SW 1271 (cell line): ENCODE measurements at places on chromosomes 5 and 9.
A peak's percentile ranks its signal among the peaks of the same experiment; 100 is the strongest.

DNA sequence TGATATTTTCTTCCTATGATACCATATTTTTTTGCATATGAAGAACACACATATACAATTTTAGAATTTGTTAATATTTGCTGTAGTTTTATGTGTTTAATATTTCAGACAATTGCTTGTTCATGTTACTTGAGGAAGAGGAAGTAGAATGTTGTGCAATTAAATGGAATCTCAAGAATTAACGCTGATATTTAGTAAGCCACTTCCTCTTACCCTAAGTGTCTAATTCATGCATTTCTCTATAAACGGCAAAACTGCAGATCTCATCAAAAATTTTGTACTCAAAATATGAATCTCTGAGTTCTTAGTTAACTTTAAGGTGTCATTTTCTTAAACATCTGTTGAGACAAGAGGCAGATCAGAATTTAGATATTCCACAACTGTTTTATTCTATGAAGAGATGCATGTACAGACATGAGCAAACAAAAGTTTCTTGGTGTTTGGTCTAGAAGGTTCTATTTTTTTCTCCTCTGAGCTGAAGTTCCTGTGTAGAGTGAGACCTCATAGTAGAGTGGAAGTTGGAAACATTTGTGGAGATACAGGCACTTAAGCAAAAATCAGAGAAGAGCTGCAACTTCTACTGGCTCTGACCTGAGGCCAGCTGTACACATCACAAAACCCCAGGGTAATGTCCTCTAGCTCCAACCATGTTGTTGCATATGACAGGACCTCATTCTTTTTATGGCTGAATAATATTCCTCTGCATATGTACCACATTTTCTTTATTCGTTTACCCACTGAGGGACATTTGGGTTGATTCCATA, 16.6 kb upstream of the TGFBI start:
- peak; percentile 76 for DNase-seq

GRCh38 chr9:21121595-21122251, 19.9 kb downstream of the IFNW1 start:
- DNase-seq, result no peak

DNA sequence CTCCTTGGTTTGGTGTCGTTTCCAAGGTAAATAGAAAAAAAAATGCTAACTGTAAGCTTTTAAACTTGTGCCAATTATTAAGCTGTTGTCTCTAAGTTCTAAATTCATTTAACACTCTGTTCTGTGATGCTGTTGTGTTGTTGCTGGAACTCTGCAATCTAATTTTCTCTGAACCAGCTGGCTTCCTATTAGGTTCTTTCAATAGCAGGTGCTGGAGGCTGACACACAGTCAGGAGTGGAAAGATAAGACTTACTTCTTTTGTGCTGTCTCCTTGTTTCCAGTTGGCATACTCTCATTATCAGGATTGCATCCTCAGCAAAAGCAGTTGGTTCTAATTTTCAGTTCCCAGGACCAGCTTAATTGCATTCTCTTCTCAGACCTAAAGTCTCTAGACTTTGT, 1252.6 kb upstream of the NUDT12 start:
- DNase-seq, result no peak

GRCh38 chr5:172361566-172362238, 78.1 kb upstream of the UBTD2 start:
- DNase-seq, result peak; percentile 76

DNA sequence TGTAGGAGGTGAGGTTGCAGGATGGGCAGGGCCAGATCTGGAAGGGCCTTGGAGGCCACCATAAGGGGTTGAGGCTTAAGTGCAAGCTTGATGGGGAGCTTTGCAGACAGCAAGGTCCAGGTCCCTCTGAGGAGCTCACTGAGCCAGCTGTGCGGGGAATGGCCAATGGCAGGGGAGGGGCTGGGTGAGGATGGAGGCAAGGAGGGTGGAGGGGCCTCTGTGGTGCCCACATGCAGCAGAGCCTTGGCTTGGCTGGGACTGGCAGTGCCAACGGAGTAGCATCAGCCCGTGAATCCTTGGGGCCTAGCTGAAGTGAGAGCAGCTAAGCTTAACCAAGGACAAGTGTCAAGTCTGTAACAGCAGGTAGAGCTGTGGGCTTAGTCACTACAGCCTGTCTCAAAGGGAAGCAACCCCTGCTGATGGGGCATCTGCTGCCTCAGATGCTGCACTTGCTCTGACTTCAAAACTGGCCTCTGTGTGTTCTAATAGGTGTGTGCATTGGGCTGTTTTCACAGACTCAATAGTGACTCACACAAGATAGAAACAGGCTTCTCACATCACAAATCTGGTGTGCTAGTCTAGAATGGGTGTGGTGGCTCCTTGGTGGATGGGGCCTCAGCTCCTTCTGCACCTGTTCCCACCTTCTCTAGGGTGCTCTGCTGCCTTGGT, 16.3 kb downstream of the GALNT12 start:
- DNase-seq, result no peak

DNA sequence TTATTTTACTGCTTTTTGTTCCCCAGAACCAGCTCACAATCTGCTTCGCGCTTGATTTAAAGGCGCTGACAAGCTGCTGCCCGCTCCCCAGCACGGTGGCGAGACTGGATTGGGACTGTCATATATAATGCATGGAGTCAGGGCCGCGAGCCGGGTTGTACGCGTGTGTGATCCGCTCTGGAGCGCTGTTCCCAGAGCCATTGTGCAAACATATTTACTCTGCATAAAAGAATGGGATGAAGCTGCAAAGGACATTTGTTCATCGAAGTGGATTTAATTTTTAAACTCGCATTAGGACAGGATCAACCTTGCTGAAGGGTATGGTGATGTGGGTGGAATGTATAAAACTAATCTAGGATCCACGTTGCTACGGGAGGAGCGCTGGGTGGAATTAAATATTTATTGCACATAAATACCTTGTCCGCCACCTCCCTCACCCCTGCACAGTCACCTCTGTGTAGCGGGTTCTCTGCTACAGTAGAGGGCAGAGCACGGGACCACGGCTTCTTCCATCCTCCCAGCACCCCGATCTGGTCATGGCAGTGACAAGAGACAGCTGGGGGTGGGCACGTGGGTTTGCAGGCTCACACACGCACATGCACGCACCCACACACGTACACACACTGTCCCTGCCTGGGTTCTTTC, 18.1 kb upstream of the FCN1 start:
- DNase-seq, result no peak

DNA sequence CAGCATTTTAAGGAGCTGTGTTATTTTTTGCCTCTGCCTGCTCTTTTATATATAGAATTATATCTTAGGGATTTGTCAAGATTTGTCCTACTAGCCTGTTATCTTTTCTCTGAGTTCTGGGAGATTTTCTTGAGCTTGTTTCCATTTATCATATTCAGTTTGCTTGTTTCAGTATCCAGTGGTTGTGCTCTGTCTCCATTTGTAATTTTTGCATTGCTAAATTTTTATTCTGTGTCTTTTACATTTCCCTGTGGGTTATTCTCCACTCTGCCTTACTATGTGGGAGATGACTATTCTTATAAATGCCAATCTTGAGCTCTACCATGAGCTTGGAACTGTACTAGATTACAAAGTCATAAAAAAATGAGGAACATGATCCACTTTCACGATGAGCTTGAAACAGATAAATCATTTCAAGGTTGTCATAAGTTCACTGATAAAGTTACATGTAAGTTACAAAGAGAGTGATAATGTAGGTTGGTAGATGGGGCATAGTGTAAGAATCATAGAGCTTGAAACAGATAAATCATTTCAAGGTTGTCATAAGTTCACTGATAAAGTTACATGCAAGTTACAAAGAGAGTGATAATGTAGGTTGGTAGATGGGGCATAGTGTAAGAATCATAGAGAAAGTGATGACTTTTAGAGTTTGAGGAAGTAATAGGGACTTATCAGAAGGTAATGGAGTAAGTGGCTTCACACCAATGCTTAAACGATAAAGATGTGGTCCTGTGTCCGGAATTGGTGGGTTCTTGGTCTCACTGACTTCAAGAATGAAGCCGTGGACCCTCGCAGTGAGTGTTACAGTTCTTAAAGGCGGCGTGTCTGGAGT, 287.3 kb downstream of the ADGRV1 start:
- DNase-seq, result no peak

- DNase-seq, result no peak
Measured at GRCh38 chr5:31855134-31856040, 216.5 kb downstream of the PDZD2 start.

DNA sequence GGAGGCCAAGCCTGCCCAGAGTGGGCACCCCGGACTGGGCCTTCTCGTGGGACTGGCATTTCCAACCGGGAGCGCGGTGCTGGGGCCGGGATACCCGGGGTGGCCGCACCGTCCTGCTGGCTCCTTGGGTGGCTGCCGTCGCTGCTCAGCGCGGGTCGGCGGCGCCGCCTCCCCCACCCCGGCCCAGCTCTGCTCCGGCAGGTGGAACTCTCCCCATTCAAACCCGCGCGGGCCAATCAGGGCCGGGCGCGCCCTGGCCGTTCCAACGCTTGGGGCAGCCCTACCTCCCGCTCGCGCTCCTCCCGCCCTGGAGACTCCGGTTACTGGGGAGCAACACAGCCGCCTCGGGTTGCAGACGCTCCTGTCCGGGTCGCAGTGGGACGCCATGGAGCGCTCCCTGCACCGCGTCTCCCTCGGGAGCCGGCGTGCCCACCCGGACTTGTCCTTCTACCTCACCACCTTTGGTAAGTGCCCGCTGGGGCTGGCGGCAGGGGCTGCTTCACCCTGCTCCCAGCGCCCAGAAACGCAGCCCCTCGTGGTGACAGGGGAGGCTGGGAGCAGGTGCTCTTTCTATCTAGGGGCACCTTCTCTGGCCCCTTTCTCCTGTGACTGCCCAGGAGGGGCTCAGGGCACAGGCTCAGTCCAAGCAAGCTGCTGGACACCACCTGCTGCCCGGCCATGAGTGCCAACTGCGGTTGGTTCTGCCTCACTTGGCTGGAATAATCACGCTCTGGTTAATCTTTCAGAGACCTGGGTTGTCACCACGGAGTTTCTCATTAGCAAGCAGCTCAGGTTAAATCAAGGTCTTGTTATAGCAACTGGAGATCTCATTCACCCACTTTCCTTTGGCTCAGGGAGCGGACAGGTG, at the start of gene RGS3:
Gene RGS3 (plus strand): TSS at position 310 of the 868 bp plus-strand sequence. CDS start 76 bp downstream, at position 386.
- no peak for DNase-seq

DNA sequence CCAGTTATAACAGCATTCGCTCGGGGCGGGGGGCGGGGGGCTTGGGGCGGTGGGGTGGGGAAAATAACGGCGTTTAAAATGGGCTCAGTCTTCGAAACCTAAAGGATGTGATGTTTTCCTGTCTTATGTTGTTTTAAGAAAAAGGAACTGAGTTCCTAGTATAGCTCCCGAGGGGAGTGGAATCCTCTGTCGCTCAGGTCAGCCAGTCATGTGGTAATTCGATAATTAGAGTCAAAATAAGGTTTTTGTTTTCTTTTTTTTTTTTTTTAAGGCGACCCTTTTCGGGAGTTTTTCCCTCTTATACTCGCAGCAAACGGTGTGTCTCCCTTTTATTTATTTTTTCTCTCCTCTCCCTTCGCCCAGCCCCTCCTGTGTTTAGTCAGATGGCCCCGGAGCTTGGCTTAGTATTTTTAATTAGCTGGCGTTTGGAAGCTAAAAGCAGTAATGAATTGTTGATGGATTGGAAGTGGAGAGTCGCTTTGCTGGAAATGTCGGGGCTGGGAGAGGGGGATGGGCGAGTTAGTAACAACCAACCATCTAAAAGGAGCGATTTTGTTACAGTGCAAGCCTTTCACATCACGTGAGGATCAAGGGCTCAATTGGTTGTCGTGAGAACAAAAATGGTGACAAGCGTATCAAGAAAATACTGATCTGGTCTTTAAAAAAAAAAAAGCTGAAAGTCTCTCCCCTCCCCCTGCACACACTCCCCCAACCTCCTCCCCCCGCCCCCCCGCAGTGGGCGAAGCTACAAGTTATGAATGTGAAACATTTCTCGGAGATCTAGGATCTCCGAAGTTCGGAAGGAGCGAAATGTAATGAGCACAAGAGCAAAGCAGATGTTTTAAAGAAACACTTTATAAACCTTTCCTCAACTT, 714 bp upstream of the ZNF608 start:
- no peak for DNase-seq

GRCh38 chr5:124664287-124664686, 82.2 kb downstream of the ZNF608 start:
- no peak for DNase-seq

GRCh38 chr5:138163721-138164120, 14.7 kb downstream of the BRD8 start:
- no peak for DNase-seq

DNA sequence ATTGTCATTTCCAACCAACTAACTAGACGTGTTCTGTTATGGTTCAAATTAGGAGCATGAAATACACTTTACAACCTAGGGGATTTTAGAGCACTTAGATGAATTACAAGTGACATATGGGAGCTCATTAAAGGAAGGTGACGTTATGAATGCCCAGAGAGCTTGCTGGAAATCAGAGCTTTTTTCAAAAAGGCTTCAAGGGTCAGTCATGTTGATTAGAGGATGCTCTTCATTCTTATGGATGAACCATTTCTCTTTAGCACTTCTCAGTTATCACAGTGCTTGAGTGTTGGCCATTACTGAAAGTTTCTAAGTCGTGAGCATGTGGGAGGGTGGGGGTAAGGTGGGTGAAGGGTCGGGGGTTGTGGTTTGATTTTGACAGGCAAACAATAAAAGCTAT, 1245.5 kb upstream of the DMAC1 start:
- no peak for DNase-seq

DNA sequence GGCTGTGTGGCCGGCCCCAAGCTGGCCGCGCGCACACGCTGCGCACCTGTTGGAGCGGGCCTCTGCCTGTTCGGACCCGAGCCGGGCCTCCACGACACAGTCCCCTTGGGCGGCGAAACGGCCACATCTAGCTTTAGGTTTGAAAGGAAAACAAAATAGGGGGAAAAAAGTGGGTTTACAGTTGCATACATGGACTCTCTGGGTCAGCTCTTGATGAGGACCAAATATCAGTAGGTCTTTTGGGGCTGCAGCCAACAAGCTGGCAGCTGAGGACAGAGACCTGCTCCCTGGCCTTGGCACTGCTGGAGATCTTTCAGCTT, 20.7 kb downstream of the IGIP start:
- no peak for DNase-seq

DNA sequence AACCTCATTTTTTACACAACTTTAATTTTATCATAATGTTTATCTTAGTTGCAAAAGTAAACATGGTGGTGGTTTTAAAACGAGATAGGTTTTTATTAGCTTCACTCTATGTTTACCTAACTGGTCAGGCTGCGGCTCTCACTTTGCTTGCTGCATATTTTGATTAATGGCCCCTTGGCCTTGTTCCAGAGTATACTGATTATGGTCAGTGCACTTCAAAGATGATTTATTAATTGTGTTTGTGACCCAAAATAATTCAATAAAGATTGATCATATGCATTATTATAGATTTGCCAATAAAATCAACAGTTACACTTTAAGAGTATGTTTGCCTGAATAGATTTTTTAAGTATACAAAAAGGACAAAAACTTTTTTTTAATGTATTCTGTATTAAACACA, 188.0 kb downstream of the XRCC4 start:
- no peak for DNase-seq

- DNase-seq, result no peak
Measured at GRCh38 chr9:21556581-21557427, 74.7 kb upstream of the IFNE start.

- no peak for DNase-seq
Measured at GRCh38 chr9:101138509-101138908, 110.0 kb downstream of the PLPPR1 start.

GRCh38 chr5:132887283-132887682, 13.8 kb downstream of the LEAP2 start:
- no peak for DNase-seq

- peak; percentile 68 for DNase-seq
Measured at GRCh38 chr5:73940026-73940425, 314.0 kb downstream of the ARHGEF28 start.

GRCh38 chr9:105475302-105475701, 27.5 kb downstream of the FSD1L start:
- no peak for DNase-seq

- no peak for DNase-seq
Measured at GRCh38 chr5:145942201-145942600, 5.8 kb downstream of the SH3RF2 start.

- no peak for DNase-seq
Measured at GRCh38 chr9:38130724-38131123, 61.7 kb upstream of the SHB start.
